ENCODE measurements at places on chromosomes 4 and X.

- no peak for DNase-seq
These were observed 605 bp upstream of the FAT1 start for GRCh38 chr4:186724058-186724863.

GRCh38 chr4:40621592-40622512, 7.8 kb downstream of the RBM47 start:
- DNase-seq, result peak; percentile 67

DNA sequence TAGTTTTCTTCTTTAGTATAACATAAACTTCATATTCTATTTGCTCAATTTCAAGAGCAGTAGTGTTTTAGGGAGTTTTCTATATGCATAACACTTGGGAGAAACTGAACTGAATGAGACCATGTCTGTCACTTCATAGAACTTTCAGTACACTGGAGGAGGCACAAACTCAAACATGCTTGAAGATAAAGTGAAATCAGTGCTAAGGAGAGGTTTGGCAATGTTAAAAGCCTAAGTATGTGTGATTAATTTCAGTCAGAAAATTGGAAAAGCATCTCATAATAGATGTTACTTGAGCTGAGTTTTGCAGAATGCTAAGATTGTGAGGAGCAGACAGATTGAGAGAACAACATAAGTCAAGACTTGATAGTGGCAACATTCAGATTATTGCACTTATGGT, 411.2 kb upstream of the HS3ST1 start:
- DNase-seq, result no peak

DNA sequence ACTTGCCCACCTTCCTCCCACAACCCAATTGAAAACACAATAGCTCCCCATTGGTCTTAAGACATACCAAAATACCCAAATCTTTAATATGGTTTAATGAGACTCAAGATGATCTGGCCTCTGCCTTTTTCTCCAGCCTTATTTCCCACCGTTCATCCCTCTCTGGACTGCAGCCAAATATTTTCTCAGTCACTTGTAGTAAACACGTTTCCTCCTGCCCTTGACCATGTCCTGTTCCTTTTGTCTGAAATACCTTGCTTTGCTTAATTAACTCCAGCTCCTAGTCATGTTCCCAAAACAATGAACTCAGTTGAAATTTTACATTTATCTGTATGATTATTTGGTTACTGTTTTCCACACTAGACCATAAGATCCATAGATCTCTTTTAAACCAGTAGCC, 8.4 kb upstream of the NUP54 start:
- no peak for DNase-seq

GRCh38 chrX:24204958-24205357, 55.4 kb downstream of the ZFX start:
- no peak for DNase-seq

Data from T47D (cell line).